ENCODE measurements at places on chromosomes 12 and 14.

- no peak for ATAC-seq
Measured at GRCh38 chr12:49789992-49790391, 38.2 kb downstream of the NCKAP5L start.

GRCh38 chr12:94676031-94676641, 25.8 kb upstream of the TMCC3 start:
- ATAC-seq, result no peak

DNA sequence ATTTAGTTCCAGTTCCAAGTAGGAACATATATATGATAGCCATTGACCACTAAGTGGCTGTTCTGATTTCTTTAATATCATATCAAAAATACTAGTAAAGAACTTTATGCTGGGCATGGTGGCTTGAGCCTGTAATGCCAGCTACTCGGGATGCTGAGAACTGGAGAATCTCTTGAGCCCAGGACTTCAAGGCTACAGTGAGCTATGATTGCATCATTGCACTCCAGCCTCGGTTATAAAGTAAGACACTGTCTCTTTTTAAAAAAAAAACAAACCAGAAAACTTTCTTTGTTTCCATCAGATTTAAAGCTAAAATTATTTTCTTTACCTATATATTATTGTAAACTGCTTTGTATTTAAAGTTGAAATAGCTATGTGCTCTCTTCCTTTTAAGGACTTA, 127.0 kb downstream of the SCAF11 start:
- no peak for ATAC-seq

DNA sequence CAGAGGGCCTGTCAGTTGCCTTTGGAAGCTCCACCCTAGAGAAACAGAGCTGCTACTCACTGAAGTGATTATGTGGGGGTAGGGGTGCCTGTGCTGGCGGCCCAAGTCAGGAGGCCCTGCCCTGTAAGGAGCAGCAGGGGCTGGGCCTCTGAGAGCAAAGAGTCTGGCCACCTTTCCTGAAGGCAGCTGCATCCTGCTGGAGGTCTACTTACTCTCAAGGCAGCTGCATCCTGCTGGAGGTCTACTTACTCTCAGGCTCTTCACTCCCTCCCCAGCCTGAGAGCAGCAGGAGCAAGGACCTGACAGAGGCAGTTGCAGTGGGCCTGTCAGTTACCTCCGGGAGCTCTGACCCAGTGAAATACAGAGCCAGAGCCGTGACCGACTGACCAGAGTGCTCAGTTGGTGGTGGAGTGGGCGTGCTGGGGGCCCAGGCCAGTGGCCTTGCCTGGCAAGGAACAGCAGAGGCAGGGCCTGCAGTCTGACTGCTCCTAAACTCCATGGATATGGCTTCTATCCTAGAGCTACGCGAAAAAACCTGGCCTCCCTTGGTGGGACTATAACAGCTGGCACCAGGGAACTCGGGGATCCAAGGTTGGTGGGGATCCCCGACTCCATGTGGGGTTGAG, 32.3 kb downstream of the RAD51B start:
- no peak for ATAC-seq

- ATAC-seq, result no peak
Measured at GRCh38 chr14:90520326-90520725, 123.5 kb downstream of the CALM1 start.

- ATAC-seq, result no peak
Measured at GRCh38 chr12:47602325-47602724, 103.5 kb downstream of the RPAP3 start.

DNA sequence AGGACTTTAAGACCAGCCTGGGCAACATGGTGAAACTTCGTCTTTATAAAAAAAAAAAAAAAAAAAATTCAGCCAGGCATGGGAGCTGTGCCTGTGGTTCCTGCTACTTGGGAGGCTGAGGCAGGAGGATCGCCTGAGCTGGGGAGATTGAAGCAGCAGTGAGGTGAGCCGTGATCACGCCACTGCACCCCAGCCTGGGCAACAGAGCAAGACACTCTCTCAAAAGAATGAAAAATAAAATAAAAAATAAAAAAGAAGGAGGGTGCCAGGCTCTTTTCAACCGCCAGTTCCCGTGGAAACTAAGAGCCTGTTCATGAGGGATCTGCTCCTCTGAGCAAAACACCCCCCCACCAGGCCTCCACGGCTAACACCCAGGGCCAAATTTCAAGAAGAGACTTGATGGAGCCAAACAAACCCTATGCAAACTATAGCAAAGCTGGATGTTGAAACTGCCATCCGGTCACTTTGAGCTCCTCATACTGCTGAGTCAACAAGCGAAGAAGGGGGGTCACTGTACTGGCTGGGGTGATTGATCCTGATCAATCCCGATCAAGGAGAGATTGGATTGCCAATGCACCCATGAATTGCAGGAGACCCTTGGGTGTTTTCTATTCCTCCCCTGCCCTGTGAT, 23.4 kb downstream of the DLK1 start:
- no peak for ATAC-seq

DNA sequence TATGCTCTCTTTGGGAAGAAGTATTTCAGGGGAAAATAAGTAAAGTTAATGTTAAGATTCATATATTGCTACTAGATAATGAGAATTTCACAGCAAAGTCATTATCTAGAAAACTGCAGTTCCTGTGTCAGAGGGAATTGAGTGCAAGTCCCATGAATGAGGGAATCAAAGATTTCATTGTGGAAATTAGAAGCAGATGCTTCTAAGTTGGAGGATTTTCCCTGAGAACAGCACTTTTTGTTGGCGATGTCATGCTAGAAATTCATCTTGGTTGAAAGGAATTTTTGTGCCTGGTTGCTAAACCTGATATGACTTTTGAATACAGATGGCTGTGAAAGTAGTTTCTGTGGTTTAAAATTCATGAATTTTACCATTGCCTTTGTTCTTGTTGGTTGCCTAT, 25.6 kb downstream of the FRMD6 start:
- ATAC-seq, result peak; percentile 52

DNA sequence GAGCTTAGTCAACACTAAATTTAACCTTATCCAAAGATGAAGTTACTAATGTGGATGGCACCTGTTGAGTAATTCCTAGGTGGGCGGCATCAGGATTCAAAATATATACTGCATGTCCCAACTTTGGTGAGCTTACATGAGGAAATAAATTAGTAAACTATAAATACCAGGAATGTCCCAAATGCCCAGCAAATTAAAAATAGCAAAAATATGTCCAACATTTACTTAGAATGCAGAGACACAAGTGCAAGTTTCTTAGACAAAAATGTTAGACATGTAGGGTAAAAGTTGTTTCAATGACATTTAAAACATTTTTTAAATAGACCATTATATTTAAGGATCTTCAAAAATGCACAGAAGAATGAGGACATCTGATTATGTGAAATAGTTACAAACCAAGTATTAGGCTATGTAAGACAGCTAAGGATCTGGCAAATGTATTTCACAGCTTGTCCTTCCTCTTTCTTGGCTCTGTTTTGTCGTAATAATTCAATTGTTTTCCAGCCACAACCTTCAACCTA, 115.9 kb downstream of the NAV3 start:
- ATAC-seq, result peak; percentile 82

DNA sequence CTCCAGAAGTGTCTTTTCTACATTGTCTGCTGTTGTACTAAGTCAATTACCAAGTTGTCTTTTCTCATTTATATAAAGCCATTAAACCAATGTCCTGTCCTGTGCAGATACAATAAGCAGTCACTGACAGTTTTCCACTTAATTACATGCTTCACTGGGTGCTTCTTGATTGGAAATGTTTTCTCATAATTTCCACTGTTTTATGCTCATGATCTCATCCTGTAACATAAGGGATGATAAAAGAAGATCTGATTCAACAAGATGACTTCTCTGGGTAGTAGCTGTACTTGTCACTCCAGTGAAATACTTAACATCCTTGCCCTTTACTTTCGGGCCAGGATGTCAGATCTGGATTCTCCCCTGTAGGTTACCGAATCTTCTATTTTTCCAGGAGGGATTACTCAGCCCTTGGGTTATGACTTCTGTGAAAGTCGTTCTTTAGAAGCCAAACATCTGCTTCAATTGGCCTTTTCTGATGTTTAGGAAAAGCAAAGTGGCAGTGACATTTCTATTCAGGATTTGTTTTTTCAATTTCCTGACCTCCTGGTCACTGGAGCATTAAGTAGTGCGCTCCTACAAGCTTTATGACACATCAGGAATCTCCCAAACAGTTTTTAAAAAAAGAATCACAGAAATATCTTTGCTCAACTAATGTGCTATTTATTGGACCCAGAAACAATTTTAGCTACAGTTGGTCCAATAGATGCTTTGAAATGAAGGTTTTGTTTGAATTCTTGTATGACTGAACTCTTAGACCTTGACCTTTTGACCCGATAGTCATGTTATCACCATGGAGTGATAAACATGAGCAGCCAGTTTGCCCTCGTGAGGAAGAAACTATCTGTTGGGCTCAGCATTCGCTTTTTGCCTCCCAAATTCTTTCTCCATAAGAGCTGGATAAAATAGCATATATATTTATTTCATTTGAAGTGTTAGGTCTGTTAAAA, 234.5 kb upstream of the SSTR1 start:
- no peak for ATAC-seq

DNA sequence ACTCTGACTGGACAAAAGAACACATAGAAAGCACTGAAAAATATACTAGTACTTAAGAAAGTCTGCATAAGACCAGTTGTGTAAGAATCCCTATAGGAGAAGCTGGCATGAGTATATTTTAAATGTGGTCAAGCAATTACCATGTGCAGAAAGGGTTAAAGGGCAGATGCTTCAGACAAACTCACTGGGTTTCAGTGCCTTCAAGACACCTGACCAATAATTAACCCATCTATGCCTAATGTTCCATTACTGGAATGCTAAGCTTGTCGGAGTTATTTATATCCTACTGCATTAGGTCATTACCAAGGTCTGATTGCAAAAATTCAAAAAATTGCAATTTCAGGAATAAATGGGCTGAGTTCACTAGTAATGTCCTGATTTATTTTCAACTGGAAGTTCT, 41.3 kb downstream of the HNRNPC start:
- no peak for ATAC-seq

DNA sequence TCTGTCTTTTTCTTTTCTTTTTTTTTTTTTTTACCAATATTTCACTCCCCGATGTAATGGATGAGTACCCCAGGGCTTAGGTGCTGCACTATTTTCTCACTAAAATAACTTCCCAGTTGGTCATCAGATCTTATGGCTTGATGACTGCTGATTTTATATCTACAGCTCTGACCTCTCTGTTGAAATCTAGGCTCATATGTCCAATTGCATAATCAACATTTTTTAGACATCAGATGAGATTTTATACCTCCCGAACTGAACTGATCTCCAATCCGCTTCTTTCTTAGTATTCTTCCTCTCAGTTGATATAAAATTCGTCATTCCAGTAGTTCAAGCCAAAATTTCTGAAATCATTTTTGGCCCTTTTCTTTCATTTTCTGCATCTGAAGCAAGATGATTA, 1236.5 kb downstream of the SLC16A7 start:
- no peak for ATAC-seq

DNA sequence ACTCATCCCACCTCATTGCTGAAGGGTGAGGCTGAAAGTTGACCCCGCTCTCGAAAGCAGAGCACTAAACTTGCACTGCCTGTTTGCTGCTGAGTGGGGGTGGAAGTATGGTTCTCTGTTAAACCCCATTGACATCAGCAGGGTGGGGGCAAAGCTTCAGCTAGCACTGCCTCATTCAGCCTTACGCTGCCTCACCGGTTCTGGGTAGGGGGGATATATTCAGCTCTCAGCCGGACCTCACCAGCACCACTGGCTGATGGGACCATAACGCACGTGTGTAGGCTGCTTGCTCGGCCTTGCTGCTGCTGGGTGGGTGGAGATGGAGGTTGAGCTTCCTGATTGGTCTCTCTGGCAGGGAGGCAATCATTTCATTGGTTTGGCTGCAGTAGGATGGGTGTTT, 265.7 kb upstream of the RTL1 start:
- ATAC-seq, result no peak

GRCh38 chr12:77720258-77720657, 110.4 kb upstream of the NAV3 start:
- peak; percentile 87 for ATAC-seq

- ATAC-seq, result no peak
Measured at GRCh38 chr14:96519970-96520369, 17.8 kb downstream of the PAPOLA start.

- ATAC-seq, result no peak
Measured at GRCh38 chr12:25788707-25789442, 169.6 kb upstream of the RASSF8 start.

Data from SK-N-SH treated with all-trans-retinoic acid at 6 μM for 48 hours (cell line).